SHP77 (cell line): ENCODE measurements at places on chromosomes 6 and 20.

DNA sequence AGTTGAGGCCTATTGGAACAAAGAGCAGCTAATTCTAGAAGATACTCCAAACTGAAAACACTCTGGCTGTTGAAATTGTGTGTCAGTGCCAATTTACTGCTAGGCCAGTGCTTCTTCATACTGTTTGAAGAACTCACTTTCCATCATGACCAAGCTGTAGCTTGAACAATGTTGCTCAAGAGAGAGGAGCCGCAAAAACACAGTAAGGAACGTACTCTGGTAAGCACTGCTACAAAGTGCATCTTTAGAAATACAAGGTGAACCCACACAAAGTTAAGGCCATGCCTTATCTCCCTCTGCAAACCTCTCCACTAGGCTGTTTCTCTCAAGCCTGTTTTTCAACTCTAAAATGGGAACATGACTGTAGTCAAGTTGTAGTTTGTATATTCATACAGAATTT is 74.5 kb upstream of the TULP1 start:
- DNase-seq, result no peak

DNA sequence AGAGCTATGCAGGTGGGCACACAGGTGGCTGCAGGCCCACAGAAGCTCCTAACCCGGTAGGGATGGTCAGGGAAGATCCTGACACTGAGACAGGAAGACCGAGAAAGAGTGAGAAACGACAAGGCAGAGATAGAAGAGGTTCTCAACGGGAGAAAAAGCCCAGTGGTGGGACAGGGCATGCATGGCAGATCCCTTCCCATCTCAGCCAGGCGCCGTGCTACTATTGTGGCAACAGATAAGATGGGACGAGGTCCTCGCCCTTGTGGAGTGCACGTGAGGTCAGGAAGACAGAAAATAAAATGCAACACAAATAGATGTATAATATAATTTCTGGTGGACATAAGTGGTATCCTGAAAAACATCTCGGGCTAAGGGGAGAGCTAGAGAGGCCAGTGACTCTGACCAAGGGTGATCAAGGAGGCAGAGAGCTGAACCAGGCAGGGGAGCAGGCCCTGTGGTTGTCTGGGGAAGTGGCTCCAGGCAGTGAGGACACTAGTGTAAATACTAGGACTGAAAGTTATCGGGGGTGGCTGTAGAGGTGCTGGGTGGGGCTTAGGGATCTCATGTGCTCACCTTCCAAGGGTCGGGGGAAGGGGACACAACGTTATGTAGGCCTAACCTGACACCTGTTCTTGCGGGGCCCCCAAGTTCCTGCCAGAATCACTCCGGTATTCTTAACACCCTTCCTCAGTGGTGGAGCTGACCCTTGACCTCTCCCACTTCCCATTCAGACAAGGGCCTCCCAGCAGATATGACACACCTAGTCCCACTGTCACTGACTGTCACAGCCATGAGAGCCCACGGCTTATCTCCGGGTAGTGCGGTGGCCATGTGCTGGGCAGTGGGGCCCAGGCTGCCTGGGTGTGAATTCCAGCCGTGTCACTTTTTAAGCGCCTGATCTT is 1.0 kb downstream of the SRXN1 start:
- no peak for DNase-seq

- no peak for DNase-seq
Measured at GRCh38 chr6:169046483-169047192, 207.0 kb downstream of the THBS2 start.

GRCh38 chr20:50385733-50386640 is 124.2 kb upstream of the PTPN1 start:
- no peak for DNase-seq
